Activated CD4-positive, alpha-beta T cell treated with anti-CD3 and anti-CD28 coated beads for 4 hours (primary cell): ENCODE measurements at places on chromosomes 7 and 10.
A peak's percentile ranks its signal among the peaks of the same experiment; 100 is the strongest.

- no peak for DNase-seq
These were observed 118.3 kb downstream of the DIP2C start for GRCh38 chr10:571166-571565.

DNA sequence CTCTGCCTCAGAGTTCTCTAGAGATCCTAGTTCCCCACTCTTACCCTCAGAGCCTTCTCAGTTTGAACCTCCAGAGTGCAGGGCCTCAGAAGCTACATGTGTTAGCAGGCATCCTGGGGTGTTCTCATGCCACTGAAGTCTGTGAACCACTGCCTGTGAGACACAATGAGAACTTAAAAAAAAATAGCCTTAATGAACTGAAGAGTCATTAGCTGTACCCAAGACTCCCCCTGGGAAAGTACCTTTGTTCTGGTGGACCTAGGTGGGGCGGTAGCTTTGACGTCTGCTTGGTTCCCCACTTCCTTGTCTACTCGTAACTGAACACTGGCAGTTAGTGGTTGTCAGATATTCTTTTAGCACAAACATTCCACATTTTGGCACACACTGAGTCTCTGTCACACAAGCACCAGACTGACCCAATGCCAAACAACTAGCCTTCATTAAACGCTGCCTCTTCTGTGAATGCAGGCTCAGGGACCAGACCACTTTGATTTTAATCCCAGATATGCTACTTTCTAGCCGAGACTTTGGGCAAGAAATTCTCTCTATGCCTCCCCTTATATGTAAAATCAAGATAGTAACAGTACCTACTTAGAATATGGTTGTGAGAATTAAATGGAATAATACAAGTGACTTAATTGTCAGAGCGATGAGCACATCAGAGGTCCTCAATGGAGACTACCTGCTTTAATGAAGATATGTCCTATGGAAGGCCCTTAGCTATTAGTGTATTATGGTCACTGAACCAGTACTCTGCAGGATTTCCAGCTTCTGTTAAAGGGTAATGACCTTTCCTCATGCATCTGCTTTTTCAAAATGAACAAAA lies 75.3 kb upstream of the CC2D2B start:
- peak; percentile 22 for DNase-seq

- DNase-seq: no peak
These were observed 1134.0 kb downstream of the XPNPEP1 start for GRCh38 chr10:108789336-108789735.

- no peak for DNase-seq
These were observed 61.8 kb upstream of the AHR start for GRCh38 chr7:17236603-17237002.

DNA sequence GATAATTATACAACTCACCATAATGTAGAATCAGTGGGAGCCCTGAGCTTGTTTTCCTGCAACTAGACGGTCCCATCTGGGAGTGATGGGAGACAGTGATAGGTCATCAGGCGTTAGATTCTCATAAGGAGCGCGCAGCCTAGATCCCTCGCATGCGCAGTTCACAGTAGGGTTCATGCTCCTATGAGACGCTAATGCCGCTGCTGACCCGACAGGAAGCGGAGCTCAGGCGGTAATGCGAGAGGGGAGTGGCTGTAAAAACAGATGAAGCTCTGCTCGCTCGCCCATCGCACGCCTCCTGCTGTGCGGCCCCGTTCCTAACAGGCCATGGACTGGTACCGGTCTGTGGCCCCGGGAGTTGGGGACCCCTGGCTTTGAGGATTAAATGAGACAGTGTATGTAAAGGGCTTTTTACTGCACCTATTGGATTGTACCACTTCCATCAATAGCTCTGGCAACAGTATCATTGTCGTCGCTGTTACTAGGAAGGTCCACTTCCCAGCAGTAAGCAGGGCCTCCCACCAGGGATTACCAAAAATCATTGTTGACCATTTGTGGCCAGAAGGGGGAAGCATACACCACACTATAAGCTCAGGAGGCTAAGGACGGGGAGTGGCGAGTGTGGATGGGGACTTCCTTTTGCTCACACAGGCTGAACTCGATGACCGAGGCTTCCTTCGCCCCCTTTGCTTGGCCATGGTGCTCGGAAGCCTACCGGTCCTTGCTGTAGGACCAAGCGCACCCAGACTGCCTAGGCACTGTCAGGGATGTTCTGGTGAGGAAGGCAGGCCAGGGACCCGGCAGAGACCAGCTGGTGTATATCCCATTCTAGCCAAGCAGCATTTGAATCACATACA lies 26.4 kb downstream of the AKR1B1 start:
- peak; percentile 61 for DNase-seq

- DNase-seq: no peak
These were observed 504 bp upstream of the TRRAP start for GRCh38 chr7:98877692-98878364.

- DNase-seq: no peak
These were observed 273.6 kb downstream of the PLXDC2 start for GRCh38 chr10:20089879-20090278.

DNA sequence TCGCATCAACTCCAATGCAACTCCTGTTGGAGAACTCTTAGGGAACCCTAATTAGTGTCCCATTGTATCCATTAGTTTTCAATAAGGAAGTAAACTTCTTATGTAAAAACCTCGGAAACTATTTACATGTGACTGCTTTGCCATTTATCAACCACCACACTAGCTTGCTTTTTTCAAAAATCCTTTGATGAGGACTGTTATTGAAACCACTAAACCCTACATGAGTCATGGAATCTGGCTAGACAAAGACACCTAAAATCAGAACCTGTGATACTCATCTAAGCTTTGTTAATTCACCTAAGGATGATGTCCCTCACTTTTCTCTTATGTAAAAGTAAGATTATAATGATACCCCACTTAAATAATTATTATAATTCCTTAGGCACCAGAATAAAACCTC lies 414.1 kb upstream of the ETV1 start:
- no peak for DNase-seq

DNA sequence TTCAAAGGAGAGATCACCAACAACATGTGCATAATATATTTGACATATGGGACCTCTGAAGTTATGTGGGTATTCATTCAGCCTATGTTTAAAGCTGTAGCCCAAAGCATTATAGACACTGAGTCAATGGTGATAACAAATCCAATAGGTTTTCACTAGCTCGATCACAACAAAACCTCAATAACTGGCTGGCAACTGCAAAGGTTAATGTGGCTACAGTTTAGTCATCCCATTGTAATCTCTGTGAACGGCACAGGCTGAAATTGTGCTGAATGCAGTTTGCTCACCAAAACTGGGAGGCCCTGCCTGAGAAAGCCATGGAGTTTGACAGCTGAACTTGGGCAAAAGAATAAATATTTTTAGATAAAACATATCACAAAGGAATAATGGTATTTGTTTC lies 152.4 kb upstream of the ADO start:
- DNase-seq: no peak

- no peak for DNase-seq
These were observed 156.5 kb downstream of the DOCK4 start for GRCh38 chr7:112049555-112050249.

DNA sequence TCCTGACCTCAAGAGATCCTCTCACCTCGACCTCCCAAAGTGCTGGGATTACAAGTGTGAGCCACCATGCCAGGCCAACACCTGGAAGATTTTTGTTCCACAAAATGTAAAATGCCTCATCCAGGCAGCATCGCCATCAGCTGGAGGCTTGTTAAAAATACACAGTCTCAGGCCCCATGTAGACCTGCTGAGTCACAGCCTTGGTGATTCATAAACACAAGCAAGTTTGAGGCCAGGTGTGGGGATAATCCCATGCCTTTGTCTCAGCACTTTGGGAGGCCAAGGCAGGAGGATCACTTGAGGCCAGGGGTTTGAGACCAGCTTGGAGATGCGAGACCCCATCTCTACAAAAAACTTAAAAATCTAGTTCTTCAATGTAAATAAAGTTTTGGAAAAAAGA lies 49.1 kb upstream of the FOXK1 start:
- no peak for DNase-seq

DNA sequence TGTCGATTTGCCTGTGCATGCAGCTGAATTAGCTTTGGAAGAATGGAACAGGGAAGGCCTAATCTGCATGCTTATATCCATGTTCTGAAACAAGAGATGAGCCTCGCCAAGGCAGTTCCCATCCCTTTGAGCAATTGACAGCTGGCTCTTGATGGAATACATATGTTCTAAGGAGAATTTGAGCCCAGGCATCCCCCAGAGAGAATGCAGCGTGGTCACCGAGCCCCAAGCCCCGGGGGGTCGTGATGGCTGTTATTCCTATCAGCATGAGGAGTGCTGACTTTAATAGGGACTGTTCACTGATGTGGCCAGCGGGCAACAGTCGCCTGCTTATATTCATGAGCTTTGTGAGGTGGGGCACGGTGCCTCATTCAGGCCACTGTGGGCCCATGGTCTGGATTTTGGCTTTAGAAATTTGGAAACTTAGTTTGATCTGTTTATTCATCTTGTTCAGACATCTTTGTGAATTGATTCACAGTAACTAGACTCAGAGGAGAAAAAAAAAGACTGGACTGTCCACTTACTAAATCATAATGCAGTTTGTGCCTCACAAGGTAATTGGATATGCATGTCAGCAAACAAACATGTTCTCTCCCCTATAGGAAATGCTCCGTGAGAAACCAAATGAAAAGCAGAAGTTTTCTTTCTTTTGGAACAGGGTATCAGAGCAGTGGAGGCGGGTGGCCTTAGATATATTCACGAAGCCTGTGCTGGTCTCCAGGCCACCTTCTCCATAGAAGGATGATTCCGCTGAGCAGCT lies 204.9 kb downstream of the CCDC3 start:
- no peak for DNase-seq

GRCh38 chr7:29076631-29077030 lies 69.7 kb downstream of the CPVL start:
- no peak for DNase-seq

GRCh38 chr10:98848361-98848760 lies 387.3 kb downstream of the HPSE2 start:
- no peak for DNase-seq

DNA sequence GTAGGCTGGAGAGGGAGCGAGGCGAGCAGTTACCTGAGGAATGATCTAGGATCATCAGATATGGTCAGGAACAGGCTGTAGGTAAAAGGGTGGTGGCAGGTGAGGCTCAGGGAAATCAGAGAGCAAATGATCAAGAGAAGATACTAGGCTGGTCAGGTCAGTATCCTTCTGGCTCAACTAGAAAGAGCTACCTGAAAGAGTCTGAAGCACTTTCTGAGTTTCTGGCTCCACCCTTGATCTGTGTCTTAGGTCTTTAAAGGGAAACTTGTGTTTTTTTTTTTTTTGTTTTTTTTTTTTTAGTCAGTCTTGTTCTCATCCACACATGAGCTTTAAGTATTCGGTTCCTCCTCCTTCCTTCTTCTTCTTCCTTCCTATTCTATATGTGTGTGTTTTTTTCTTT lies 10.5 kb downstream of the ADAM22 start:
- no peak for DNase-seq

DNA sequence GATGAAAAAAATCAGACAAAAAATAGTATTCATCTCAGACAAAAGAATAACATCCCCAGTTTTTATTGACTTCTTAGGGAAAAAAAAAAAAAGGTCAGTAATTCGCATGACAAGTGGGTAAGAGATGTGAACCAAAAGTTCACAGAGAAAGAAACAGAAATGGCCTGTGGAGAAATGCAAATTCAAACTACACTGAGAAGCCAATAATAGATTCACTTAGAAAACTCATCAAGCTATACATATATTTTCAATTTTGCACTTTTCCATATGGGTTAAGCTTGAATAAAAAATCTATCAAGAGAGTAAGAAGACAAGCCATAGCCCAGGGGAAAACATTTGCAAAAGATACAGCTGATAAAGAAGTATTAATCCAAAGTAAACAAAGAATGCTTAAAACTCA lies 28.0 kb downstream of the HERC4 start:
- no peak for DNase-seq

DNA sequence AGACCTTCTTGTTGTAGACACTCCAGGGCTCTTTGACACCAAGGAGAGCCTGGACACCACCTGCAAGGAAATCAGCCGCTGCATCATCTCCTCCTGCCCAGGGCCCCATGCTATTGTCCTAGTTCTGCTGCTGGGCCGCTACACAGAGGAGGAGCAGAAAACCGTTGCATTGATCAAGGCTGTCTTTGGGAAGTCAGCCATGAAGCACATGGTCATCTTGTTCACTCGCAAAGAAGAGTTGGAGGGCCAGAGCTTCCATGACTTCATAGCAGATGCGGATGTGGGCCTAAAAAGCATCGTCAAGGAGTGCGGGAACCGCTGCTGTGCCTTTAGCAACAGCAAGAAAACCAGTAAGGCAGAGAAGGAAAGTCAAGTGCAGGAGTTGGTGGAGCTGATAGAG lies 5.5 kb downstream of the GIMAP7 start:
- DNase-seq: no peak

GRCh38 chr7:114426824-114427223 lies 12.2 kb downstream of the FOXP2 start:
- DNase-seq: no peak

DNA sequence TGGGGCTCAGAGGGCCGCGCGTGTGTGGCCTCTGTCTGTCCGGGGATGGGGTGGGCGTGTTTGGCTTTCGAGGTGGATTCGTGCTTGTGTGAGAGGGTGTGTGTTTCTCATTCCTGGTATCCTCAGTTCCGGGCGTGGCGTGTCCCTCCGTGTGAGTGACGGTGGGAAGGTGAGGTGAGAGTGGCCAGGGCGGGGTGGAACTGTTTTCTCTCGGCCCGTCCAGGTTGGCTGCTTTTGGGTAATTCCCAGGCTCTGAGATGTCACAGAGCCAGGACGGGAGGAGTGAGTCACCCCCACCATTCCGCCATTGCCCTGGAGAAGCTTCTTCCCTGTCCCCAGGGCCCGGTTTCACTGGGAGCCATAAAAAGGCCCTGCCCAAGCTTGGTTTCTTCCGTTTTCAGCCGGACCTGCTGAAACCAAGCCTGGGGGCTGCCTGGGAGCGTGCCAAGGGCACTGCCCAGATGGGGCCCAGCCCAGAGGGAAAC lies 21.3 kb upstream of the CLDN4 start:
- no peak for DNase-seq

DNA sequence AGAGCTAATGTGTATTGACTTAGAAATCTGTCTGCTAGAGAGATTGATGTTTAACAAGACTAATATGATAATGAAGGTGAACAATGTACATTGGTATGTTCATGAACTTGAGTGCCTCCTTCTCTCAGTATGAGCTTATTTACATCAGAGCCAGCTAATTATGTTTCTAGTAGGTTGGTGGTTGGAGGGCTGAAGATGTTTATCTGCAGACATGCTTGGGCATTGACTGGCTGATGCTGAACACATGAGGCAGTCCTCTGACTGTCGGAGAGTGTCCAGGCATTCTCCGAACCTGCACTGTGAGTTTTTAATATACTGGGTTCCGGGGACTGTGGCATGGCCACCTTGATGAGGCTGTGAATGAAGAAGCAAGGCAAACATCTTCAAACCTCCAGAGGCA lies 47.5 kb downstream of the BMPER start:
- DNase-seq: no peak

GRCh38 chr10:118356628-118357027 lies 14.5 kb upstream of the FAM204A start:
- DNase-seq: no peak
